ENCODE measurements at places on chromosomes 12 and 14.

DNA sequence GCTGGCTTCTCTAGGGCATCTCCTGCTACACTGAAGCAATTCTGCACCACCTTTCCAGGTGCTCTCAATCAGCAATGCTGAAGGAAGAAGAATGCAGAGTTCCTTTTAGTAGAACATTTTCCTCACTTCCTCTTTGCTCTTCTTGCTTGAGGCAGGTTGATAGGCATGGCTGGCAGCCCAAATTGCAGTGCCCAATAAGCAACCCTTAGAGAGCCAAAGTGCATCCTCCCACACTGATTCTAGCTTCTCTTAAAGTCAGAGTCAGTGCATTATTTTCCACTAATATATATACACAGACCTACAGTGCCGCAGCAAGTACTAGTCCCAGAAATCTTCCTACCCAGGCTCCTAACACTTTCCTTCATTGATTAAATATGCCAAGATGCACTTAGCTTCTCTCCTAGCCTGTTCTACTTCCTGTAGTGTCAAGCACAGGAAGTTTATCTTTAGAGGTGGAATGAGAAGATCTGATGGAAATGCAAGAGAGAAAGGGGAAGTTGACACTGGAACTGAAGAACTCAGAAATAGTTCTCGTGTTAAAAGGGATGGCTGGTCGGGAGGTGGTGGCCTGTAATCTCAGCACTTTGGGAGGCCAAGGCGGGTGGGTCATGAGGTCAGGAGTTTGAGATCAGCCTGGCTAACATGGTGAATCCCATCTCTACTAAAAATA is 132.7 kb downstream of the SSPN start:
- no peak for DNase-seq

DNA sequence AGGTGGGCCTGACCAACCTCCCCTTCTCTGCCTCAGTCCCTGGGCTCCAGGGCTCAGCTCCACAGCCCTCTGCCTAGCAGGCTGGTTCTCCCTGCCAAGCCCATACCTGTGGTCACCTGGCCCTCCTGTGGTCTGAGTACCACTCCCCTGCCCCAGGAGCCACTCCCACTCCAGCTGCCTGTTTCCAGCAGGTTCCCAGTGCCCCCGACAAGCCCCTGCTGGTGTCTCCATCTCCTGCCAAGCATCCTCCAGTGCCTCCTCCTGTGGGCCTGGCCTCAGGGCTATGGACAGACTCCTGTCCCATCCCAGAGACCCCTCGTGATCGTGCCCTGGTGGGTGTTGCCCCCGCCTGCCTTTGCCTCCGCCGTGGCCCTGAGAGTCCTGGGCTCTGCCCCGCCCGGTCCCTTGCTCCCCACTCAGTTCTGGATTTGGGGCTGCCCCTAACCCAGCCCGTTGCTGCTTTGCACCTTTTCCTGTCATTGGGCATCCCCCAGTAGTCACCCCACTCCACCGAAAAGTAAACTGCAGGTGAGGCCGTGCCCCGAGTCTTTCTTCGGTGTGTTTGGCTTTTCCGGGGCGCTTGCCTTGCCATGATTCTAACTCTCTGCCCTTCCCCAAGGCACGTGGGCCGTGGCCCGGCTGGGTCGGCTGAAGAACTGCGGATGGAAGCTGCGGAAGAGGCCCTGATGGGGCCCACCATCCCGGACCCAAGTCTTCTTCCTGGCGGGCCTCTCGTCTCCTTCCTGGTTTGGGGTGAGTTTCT is 9.8 kb downstream of the MEG3 start:
- no peak for DNase-seq

- no peak for DNase-seq
Observed at GRCh38 chr12:108720757-108721514, 10.4 kb downstream of the CORO1C start.

- no peak for DNase-seq
Observed at GRCh38 chr12:121033625-121034349, 5.3 kb downstream of the OASL start.

GRCh38 chr14:91509878-91510170 is 286 bp downstream of the PPP4R3A start:
- no peak for DNase-seq

DNA sequence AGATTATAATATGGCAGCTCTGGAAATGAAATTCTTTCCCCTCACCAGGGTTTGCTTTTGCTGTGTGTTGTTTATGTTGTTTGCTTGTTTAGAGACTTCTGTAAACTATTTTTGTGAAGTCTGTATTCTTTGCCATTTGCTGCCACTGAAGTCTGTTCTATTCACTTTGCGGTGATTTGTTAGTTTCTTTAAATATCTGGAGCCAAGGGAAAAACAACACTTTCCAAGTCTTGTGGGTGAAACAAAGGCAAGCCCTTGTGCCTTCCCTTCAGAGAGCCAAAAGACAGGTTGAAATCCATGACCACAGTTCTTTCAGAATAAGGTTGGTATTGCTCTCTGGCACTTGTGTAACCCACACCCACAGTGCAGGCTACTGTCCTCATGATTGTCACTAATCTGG is 59.5 kb upstream of the RNU6-7 start:
- DNase-seq: no peak

GRCh38 chr12:115472852-115473251 is 788.9 kb upstream of the TBX3 start:
- no peak for DNase-seq

- DNase-seq: no peak
Observed at GRCh38 chr12:13686260-13686659, 295.1 kb downstream of the GRIN2B start.

- DNase-seq: no peak
Observed at GRCh38 chr12:82438356-82438755, 80.0 kb downstream of the METTL25 start.

DNA sequence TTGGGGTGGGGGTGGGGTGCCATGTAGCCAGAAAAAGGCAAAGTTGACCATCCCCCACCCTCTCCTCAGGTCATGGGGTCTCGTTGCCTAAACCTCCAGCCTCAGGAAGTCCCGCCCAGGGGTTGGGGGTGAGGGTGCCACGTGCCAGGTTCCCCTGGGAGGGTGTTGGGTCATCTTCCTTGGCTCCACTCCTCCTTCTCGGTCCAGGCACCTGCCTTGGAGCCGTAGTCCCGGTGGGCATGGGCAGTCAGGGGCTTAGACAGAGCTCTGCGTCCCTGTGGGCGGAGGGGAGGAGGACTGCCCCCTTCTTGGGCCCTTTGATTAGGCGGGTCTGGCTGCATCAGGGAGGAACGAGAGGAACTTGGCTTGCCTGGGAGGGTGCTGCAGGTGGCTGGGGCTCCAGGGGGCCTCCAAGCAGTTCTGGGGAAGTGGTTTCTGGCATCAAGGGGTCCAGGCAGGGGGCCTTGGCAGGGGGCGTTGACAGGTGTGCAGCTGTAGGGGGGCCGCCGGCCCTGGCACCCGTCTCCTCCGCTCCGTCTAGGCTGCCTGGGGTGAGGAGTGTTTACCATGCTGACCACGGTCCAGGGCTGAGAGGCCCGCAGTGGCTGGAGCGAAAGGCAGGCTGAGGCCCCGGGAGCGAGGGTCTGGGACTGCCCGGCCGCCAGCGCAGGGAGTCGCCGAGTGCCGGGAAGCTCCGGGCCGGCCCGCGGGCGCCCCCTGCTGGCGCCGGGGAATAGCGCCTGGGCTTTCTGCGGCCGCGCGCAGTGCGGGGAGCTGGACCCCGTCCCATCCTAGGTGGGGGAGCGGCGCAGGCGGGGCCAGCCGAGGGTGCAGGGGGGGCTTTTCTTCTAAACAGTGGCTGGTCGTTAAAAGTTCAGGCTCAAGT is 7.9 kb downstream of the SETD1B start:
- no peak for DNase-seq

GRCh38 chr12:30796891-30797371 is 42.2 kb upstream of the CAPRIN2 start:
- no peak for DNase-seq

- no peak for DNase-seq
Observed at GRCh38 chr12:94033101-94033500, 115.3 kb upstream of the PLXNC1 start.

DNA sequence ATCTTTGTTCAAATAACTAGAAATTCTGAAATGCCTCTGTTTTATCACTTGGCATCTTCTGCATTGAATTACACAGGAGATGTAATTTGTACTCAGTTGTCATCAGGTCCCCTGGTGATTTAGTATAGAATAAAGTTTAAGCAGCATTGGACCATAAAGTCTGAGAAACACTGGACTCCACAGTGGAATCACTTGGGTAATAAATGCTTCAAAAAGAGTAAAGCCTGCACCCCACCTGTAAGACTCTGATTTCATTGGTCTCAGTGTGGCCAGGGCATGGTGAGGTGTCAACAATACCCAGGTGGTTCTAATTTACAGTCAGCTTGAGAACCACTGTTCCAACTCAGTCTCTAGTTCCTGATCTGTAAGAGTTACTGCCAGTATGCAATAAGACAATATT is 148.9 kb downstream of the ITPR2 start:
- no peak for DNase-seq

GRCh38 chr12:94080341-94081009 is 67.9 kb upstream of the PLXNC1 start:
- no peak for DNase-seq

GRCh38 chr12:68140556-68140955 is 19.0 kb downstream of the IFNG start:
- no peak for DNase-seq

GRCh38 chr12:49227713-49228112 is 37.2 kb upstream of the TUBA1C start:
- DNase-seq: peak; percentile 85

- DNase-seq: no peak
Observed at GRCh38 chr12:94250130-94250529, 101.8 kb downstream of the PLXNC1 start.

GRCh38 chr12:108302403-108303311 is 36.5 kb downstream of the CMKLR1 start:
- no peak for DNase-seq

GRCh38 chr12:51281202-51281924 is 11.1 kb upstream of the SMAGP start:
- DNase-seq: no peak

DNA sequence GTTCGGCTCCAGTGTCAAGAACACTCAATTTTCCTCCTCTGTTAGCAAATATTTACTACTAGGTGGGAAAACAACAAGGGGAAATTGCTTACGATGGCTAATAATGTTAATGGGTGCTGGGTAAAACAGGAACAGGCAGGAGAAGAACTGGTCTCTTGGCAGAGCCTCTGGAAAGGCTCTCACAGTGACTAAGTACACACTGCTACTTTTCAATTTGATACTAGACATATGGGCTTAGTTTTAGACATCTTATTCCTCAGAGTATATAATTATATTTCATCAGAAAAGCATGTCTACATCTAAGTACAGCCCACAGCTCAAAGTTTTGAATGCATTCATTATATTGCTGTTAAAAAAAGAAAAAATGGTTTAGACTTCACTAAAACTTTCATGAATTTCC is 65.4 kb upstream of the SAV1 start:
- no peak for DNase-seq

DNA sequence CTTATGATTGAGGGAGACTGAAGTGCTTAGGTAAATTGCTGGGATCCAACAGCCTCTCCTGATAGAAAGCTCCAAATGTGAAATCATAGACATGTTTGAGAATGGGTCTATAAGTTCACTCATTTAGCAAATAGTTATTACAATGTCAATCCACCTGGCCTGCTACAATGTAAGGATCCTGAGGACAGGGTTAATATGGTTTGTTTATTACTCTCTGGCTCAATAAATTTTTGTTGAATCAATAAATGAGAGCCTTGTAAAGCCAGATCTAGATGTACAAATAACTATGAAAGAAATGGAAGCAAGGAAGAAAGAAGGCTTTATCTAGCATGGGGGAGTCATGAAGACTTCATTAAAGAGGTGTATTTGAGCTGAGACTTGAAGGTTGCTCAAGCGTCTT is 165.6 kb upstream of the IGF1 start:
- DNase-seq: no peak

DNA sequence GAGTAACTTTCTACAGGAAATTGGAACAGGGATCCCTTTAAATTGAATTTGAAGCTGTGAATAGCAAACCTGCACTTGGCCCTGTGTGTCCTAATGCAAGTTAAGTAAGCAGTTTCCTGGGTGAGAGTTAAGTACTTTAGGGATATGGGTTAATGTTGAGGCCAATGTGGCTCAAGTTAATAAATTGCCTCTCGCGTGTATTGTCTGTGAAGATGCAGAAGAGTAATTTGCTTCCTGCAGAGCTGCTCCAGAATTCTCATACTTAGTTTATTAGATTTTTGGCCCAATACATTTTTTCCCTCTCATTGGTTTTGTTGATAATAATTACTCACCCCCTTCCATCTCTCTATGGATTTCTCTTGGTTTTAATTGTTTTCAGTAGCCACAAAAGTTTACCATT is 86.5 kb downstream of the SLC25A47 start:
- DNase-seq: no peak

GRCh38 chr14:57834961-57835360 is 30.9 kb downstream of the SLC35F4 start:
- no peak for DNase-seq

- no peak for DNase-seq
Observed at GRCh38 chr12:67241482-67241881, 27.7 kb upstream of the CAND1 start.

DNA sequence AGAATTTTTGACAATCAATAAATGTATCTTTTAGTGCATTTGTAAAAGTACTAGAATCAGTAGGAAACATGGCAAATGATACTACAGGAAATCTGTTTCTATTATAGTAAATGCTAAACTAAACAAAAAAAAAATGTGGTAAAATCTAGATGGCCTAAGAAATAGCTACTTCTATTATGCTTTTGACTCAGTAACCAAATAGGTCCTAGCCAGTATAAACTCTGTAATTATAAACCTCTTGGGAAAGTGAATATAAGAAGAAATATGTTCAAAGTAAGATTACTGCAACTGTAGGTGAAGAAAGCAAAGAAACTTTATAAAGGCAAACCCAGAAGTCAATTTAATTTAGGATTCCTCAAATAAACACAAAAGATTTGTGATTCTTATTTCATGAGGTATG is 581.2 kb downstream of the LRFN5 start:
- no peak for DNase-seq

GRCh38 chr12:1732914-1733313 is 42.0 kb downstream of the ADIPOR2 start:
- no peak for DNase-seq

DNA sequence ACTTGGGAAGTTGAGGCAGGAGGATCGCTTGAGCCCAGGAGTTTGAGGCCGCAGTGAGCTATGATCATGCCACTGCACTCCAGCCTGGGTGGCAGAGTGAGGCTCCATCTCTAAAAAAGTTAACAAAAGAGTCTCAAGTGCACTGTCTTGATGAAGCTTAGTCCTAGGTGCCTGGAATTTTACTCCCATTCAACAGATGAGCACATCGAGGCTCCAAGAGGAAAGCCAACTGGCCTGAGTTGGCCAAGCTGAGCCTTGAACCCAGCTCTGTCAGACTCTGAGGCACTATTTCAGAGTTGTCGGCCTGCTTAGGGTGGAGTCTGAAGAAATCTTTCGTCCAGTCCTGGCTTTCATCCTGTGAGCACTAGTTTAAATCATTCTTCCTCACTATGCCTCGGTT is 98.1 kb upstream of the MAP1LC3B2 start:
- no peak for DNase-seq

GRCh38 chr12:87931812-87932211 is 97.4 kb downstream of the C12orf50 start:
- no peak for DNase-seq

DNA sequence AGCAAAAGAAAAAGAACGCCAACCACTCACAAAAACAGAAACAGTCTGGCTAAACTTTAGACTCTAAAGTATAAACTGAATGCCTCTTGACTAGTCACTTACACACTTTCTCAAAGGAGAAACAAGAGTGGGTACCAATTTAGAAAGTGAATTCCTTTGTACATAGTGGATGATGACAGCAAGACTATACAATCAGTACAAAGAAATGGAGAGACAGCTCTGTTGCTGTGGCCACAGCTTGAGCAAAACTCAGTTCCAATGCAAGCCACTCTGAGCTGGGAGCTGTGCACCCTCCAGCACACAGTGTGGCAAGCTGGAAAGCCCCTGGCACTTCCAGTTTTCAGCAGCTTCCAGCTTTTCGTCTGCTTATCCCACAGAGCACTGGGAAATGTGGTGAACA is 21.7 kb downstream of the NT5DC3 start:
- no peak for DNase-seq

Measured in NCI-H187 treated with DMSO at 0.1 percent for 48 hours (cell line).